SK-N-SH (cell line): ENCODE measurements at places on chromosomes 7 and 10.

- no peak for DNase-seq
- no peaks in the 10 kb centered on the region for H3K36me3 ChIP-seq
- peaks cover 6% of the 10 kb centered on the region; the same call in 1 of the 2 replicates for H3K4me1 ChIP-seq
- H3K27ac ChIP-seq, result no peak overlapping the region
These were observed 171.1 kb downstream of the TCF7L2 start for GRCh38 chr10:113121153-113121552.

DNA sequence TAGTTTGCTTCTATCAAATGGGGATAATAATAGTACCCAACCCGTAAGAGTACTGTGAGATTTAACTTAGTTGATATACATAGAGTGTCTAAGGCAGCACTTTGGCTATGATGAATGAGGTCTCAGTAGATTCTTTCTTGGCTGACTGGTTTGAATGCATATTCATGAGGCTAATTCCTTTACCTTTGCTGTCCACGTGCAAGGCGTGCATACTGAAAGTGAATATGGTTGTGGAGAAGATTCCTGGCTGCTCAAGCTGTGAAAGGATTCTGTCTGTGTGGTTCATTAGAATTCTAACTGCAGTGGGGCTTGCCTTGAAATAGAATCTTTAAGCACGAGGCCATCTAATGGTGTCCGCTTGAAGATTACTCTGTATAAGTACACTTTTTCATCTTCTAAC, 110.3 kb downstream of the SEC23IP start:
- H3K27ac ChIP-seq, result no peak overlapping the region
- no peaks in the 10 kb centered on the region for H3K4me1 ChIP-seq
- no peak for DNase-seq
- H3K36me3 ChIP-seq, result no peaks in the 10 kb centered on the region

DNA sequence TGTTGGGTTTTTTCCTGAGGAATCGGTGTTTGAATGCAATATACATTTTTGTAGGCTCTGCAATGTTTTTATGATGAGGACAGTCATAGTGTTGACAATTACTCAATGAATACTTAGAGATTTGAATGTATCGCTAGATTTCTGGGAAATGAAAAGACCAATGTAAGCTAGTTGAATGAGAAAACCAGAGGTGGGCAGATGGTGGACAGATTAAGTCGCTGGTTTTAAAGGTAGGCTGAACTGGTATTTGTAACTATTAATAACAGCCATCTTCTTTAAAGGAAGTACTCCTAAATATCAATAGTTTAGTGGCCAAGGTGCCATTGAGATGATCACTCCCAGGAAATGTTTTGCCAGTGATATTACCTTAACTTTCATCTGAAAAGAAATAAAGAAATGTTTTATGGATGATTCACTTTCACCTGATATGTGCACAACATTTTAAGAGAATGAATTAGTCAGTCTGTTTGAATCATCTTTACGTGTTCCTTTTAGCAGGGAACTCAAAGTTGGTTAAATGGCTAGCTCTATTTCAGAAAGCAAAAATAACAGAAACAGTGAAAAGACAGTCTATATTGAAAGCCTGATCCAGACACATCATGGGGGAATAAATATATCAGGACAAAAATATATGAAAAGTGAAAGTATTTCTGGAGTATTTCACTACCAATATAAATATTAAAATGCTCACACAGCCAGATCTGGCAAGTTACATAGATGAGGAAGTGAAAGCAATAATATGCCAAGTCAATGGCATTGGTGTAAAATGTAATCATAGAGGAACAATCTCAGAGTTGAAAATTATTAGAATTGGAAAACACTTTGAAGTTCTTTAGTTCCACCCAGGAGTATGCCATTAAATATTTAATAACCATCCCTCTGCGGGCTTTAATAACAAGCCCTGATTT, 20.7 kb downstream of the MET start:
- peak overlapping the region; percentile 66 for H3K27ac ChIP-seq
- H3K4me3 ChIP-seq, result no peak overlapping the region
- DNase-seq, result no peak
- H3K36me3 ChIP-seq, result peaks cover 3% of the 10 kb centered on the region; the same call in 1 of the 2 replicates
- no peaks in the 10 kb centered on the region; the same call in 1 of the 2 replicates for H3K4me1 ChIP-seq
- H3K27me3 ChIP-seq, result no peaks in the 10 kb centered on the region

DNA sequence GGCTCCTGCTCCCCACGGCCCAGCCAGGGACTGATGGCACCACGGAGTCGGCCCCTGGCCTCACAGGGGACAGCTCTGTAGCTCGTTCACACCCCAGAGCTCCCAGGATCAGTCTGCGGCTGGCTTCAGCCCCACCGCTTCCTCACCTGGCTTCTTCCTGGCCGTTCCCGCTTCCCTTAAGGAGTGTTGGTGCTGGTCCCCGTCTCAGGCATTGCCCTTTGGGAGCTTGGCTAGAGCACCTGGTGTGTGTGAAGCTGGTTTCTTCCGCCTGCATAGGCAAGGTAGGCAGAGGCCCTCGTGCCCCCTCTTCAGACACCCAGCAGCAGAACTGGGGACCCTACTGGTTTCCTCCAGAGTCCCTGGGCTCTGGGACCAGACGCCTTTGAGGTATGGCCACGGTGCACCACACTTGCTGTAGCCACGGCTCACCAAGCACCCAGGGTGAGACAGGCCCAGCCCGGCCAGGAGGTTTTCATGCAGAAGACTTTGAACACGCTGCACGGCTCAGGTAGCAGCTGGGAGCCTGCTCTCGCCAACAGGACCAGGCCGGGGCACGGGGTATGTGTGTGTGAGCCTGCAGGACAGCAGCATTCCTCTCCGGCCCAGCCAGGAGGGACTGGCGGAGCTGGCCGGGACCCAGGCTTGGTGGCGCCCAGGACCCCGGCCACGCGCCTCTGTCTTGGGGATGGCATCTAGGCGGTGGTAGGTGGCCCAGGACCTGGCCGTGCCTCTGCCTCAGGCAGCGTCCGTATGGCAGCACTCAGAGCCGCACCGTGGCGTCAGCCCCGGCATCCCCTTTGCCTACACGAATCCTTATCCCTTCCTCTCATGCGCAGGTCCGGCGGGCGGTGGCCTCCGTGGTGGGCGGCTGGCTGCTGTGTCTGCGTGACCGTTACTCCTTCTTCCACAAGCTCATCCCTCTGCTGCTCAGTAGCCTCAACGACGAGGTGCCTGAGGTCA, 13.2 kb upstream of the PRKAR1B start:
- DNase-seq, result no peak
- H3K4me1 ChIP-seq, result no peaks in the 10 kb centered on the region
- H3K4me3 ChIP-seq, result no peak overlapping the region
- H3K36me3 ChIP-seq, result peaks cover 40% of the 10 kb centered on the region; the same call in 1 of the 2 replicates

DNA sequence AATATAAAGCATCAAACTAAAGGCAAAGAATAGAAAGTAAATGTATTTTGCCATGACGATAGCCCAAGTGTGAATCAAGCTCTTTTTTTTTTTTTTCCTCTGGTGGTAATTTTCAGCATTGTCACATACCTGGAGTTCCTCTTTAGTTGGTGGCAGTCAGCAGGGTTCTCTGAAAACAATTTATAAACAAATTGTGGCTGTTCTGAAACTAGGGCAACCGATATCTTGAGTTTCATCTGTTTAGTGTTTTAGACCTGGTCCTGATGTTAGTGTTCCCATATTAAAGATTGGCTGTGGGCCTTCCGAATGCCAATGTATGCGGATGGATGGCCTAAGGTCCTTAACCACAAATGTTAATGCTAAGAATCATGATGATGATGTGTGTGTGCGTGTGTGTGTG, 713.1 kb downstream of the GATA3 start:
- no peaks in the 10 kb centered on the region for H3K27me3 ChIP-seq
- no peaks in the 10 kb centered on the region for H3K36me3 ChIP-seq
- DNase-seq, result no peak
- no peaks in the 10 kb centered on the region; the same call in 1 of the 2 replicates for H3K4me1 ChIP-seq
- no peak overlapping the region for H3K4me3 ChIP-seq

DNA sequence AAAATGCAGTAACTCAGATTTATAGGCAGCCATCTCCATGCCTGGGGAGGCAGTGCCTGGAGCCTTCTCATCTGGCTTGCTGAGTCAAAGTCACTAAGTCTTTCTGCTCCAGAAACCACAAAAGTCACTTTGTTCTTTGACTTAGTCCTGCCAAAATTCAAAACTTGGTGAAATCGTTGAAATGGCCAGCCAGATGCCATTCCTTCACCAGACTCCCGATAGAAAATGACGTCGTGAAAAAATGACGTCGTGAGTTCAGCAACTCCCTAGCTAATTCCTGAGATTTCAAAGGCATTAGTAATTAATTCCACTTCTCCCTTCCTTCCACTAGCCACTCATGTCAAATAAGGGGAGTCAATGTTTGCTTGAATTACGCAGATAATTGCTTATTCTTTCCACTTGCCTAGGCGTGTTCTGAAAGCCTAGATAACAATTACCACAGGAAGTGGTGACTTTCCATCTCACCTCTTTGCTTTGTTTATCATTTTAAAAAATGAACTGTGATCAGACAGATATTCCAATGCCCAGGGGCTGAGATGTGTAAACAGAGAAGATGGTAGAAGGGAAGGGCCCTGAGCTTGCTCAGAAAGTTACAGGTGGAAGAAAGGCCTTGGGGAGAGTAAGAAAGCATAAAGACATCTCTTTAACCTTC, 48.5 kb upstream of the OSBPL3 start:
- H3K27ac ChIP-seq, result no peak overlapping the region
- H3K4me3 ChIP-seq, result no peak overlapping the region
- H3K27me3 ChIP-seq, result no peaks in the 10 kb centered on the region
- no peaks in the 10 kb centered on the region; the same call in 1 of the 2 replicates for H3K4me1 ChIP-seq

- no peaks in the 10 kb centered on the region for H3K36me3 ChIP-seq
- DNase-seq, result no peak
- H3K4me1 ChIP-seq, result peaks cover 23% of the 10 kb centered on the region; the same call in 1 of the 2 replicates
- no peak overlapping the region for H3K4me3 ChIP-seq
These were observed 23.5 kb upstream of the EIF5AL1 start for GRCh38 chr10:79488870-79489269.

- no peaks in the 10 kb centered on the region for H3K36me3 ChIP-seq
- H3K4me1 ChIP-seq, result no peaks in the 10 kb centered on the region
- H3K27me3 ChIP-seq, result no peaks in the 10 kb centered on the region
- no peak for DNase-seq
- H3K27ac ChIP-seq, result no peak within 1 kb of the TSS
These were observed at the start of gene MACC1 for GRCh38 chr7:20217193-20217948. MACC1 (minus strand) TSS chr7:20217384; CDS start chr7:20161862, 55,522 bp downstream.

- H3K4me1 ChIP-seq, result no peaks in the 10 kb centered on the region
- H3K4me3 ChIP-seq, result no peak overlapping the region
- H3K27ac ChIP-seq, result no peak overlapping the region
- H3K27me3 ChIP-seq, result no peaks in the 10 kb centered on the region
- no peak for DNase-seq
These were observed 133.0 kb upstream of the TNS3 start for GRCh38 chr7:47714669-47715607.

- no peak overlapping the region for H3K27ac ChIP-seq
- no peak for DNase-seq
- no peaks in the 10 kb centered on the region for H3K27me3 ChIP-seq
- no peaks in the 10 kb centered on the region; the same call in 1 of the 2 replicates for H3K4me1 ChIP-seq
These were observed 363.3 kb downstream of the ARL4A start for GRCh38 chr7:13050703-13051102.

- H3K27me3 ChIP-seq, result no peaks in the 10 kb centered on the region
- peaks cover 81% of the 10 kb centered on the region for H3K36me3 ChIP-seq
- H3K4me3 ChIP-seq, result no peak overlapping the region
- no peaks in the 10 kb centered on the region for H3K4me1 ChIP-seq
- H3K27ac ChIP-seq, result peak overlapping the region; percentile 61
These were observed 14.3 kb downstream of the ZNF282 start for GRCh38 chr7:149209518-149210269.

DNA sequence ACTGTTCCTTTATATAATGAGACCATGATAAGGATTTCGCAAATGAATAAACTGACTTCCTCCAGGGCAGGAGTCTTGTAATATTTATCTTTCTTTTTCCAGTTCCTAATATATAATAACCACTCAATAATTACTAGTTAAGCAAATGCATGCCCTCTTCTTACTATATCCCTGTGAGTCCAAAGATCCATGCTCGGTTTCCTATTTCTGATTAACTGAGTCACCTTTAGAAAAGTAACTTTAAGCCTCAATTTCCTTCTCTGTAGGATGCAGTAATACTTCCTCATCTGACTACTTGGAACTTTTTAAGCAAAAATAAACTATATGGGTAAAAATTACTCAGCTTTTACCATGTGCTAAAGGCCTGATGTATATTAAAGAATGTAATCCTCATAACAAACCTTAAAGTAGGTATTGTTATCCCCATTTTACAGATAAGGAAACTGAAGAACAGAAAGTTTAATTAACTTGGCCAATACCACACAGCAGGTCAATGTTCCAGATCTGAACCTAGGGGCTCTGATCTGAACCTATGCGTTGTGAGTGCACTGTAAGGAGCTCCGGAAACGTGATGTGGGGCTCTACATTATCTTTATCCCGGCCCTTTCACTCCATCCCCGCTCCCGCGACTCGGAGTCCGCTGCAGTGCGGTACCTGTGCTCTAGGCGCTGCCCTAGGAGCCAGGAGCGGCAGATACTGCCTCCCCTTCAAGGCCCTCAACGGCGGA, 458 bp downstream of the COX15 start:
- H3K36me3 ChIP-seq, result peaks cover 30% of the 10 kb centered on the region
- no peaks in the 10 kb centered on the region for H3K27me3 ChIP-seq
- peak overlapping the region; percentile 89 for H3K4me3 ChIP-seq
- H3K4me1 ChIP-seq, result no peaks in the 10 kb centered on the region; the same call in 1 of the 2 replicates
- peak overlapping the region; percentile 84 for H3K27ac ChIP-seq
- no peak for DNase-seq
